Upper lobe of left lung (tissue), 6 donors: ENCODE measurements at places on chromosomes 1 and 21.

DNA sequence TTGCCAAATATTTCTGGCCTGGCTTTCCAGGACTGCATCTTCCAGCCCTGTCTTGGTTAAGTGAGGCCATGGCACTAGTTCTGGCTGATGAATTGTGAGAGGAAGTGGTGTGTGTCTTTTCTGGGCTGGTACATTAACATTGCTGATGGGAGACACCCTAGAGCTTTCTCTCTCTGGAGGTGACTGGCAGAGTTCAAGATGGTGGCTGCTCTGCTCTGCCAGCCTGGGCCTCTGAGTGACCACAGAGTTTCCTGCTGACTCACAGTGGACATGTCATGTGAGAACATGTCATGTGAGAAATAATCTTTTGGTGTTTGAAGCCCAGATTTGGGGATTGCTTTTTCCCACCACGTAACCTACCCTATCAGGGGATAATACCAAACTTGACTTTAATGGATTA is 218.0 kb upstream of the KIAA0040 start:
- H3K27ac ChIP-seq, result no peak overlapping the region
- no peaks in the 10 kb centered on the region for H3K4me1 ChIP-seq
- no peaks in the 10 kb centered on the region for H3K27me3 ChIP-seq
- DNase-seq, result no peak

GRCh38 chr1:19055701-19056100 is 99.2 kb upstream of the IFFO2 start:
- no peak for DNase-seq
- H3K27me3 ChIP-seq, result no peaks in the 10 kb centered on the region
- no peak overlapping the region for H3K27ac ChIP-seq
- H3K4me1 ChIP-seq, result peaks cover 7% of the 10 kb centered on the region

- H3K27ac ChIP-seq, result no peak overlapping the region
- H3K4me3 ChIP-seq, result no peak overlapping the region
- H3K27me3 ChIP-seq, result no peaks in the 10 kb centered on the region
- H3K36me3 ChIP-seq, result no peaks in the 10 kb centered on the region
- peaks cover 33% of the 10 kb centered on the region for H3K4me1 ChIP-seq
Observed at GRCh38 chr1:228801068-228801467, 65.8 kb downstream of the RHOU start.

GRCh38 chr1:8985915-8986813 is 40.1 kb downstream of the SLC2A7 start:
- H3K36me3 ChIP-seq, result no peaks in the 10 kb centered on the region
- H3K27me3 ChIP-seq, result no peaks in the 10 kb centered on the region
- H3K4me3 ChIP-seq, result no peak overlapping the region
- peaks cover 16% of the 10 kb centered on the region for H3K4me1 ChIP-seq
- H3K27ac ChIP-seq, result no peak overlapping the region

DNA sequence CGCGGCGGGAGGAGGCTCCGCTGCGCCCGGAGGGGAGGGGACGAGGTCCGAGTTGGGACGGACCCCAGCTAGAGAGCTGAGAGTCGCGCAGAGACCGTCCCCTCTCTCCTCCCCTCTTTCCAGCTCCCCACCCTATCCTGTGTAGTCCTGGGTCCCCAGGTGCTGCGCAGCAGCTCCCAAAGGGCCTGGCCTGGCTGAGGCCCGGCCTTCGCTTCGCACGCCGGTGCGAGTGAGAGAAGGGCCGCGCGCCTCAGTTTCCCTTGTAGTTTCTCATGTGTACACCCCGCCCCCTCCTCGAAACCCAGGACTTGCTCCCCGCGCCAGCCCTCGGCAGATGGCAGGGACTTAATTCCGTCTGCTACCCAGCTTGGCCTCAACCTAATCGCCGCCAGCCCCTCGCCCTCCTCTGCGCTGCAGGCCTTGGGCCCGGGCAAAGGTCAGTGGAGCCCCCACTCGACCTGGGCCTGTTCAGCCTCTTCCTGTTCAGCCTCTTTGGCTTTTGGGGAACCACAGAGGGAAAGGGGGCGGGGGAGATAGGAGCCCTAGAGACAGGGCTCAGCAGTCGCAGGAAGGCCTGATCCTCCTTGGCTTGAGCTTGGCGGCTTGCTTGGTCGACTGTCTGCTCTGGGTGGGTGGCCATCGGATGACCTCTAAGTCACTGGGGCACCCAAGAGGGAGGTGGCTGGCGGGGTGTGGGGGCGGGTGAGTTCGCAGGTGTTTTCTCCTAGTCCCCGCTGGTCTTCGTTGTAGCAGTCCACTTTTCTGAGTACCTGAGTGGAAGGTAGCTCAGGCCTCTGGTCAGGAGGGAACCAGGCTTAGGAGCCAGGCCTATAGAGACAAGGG is 1.0 kb downstream of the ZNF687 start:
- H3K4me1 ChIP-seq, result peaks cover 16% of the 10 kb centered on the region
- peaks cover 13% of the 10 kb centered on the region for H3K36me3 ChIP-seq
- H3K27me3 ChIP-seq, result no peaks in the 10 kb centered on the region
- peak overlapping the region; percentile 98 for H3K27ac ChIP-seq

DNA sequence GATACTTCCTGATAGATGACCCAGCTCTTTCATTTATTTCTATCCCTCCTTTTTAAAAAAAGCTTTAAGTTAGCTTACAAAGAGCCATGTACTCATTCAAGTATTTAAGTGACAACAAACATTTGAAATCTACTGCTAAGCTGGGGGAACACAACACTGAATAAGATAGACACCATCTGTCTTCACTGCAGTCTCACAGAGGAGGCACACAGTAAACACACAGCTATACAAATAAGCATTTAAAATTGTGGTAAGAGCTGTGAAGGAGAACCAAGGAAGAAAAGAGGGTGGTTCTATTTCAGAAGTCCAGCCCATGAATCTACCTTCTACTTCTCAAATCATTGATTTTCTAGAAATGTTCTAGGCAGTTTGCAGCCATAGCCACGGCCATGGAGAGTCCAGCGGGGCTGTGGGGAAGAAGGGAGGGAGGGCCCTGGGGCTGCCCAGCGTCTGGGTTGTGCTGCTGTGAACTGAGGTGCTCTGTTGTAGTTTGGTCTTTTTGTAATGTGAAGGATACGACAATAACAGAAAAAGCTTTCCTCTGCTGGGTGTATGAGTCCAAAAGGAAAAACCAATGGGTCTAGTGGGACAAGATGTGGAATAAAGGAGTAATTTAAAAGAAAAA is 28.2 kb downstream of the PRDM2 start:
- no peaks in the 10 kb centered on the region for H3K27me3 ChIP-seq
- no peak overlapping the region for H3K4me3 ChIP-seq
- no peak for DNase-seq
- no peak overlapping the region for H3K27ac ChIP-seq

GRCh38 chr1:77484334-77484733 is 198.1 kb downstream of the ZZZ3 start:
- H3K4me1 ChIP-seq, result no peaks in the 10 kb centered on the region
- H3K4me3 ChIP-seq, result no peak overlapping the region
- no peaks in the 10 kb centered on the region for H3K27me3 ChIP-seq
- H3K27ac ChIP-seq, result no peak overlapping the region
- no peaks in the 10 kb centered on the region for H3K36me3 ChIP-seq
- no peak for DNase-seq

GRCh38 chr1:69328186-69328585 is 239.5 kb upstream of the LRRC7 start:
- H3K27ac ChIP-seq, result no peak overlapping the region
- no peak overlapping the region for H3K4me3 ChIP-seq
- no peak for DNase-seq
- H3K36me3 ChIP-seq, result no peaks in the 10 kb centered on the region
- H3K4me1 ChIP-seq, result no peaks in the 10 kb centered on the region
- no peaks in the 10 kb centered on the region for H3K27me3 ChIP-seq

DNA sequence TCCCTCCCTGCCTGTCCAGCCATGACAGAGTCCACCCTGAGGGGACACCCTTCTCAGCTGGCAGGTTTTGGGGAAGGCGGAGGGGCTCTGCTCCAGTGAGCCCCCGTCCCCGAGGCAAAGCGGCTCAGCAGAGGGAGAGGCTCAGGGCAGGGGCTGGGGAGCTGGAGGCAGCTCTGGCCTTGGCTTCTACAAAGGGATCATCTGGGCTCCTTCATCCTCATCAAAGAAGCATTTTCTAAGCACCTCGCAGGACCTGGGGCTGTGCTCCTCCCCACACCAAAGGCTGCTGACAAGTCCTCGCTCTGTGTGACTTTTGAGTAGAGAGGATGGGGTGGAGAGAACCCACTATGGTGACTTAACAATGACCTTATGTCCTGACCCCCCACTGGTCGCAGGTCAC is 21.0 kb upstream of the CLSTN1 start:
- H3K36me3 ChIP-seq, result peaks cover 3% of the 10 kb centered on the region
- no peaks in the 10 kb centered on the region for H3K27me3 ChIP-seq
- no peak overlapping the region for H3K4me3 ChIP-seq

- no peak overlapping the region for H3K27ac ChIP-seq
- H3K4me1 ChIP-seq, result peaks cover 7% of the 10 kb centered on the region
- H3K27me3 ChIP-seq, result no peaks in the 10 kb centered on the region
Observed at GRCh38 chr1:61293197-61293596, 210.8 kb downstream of the NFIA start.

DNA sequence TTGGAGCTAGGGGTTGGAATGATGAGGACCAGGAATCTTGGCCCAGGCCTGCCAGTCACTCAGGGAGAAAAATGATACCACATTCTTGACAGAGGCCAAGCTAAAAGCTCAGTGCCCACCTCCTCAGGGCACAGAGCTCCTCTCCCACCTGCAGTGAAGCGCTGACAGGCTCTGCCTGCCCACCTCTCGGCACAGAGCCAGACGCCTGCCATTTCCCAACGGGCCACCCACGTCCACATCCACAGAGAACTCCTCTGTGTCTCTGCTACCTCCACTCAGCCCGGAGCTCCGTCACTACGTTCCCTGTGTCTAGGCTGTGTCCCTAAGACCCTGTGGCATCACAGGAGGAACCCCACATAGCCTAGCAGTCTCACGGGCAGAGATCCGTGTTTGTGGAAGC is 60.8 kb downstream of the MRPL37 start:
- no peak overlapping the region for H3K27ac ChIP-seq
- peaks cover 5% of the 10 kb centered on the region for H3K36me3 ChIP-seq

DNA sequence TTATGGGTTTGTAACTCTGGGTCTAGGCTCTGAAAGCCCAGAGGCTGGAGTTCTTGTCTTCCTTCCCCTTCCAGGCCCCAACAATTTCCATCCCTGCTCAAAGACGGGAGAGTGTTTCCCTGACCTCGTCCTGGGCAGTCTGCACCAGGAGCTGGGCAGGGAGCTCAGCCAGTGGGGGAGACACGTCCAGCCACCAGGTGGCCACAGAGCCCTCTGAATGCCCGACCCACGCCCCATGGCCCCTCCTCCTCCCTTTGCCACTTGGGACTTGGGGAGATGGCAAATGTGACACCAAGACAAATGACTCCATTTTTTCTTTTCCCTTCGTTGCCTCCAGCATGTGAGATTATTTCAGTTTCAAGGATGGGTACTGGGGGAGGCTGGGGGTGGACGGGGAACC is 159.9 kb upstream of the AJAP1 start:
- H3K36me3 ChIP-seq, result no peaks in the 10 kb centered on the region
- H3K27ac ChIP-seq, result no peak overlapping the region
- DNase-seq, result no peak
- no peaks in the 10 kb centered on the region for H3K4me1 ChIP-seq
- H3K27me3 ChIP-seq, result no peaks in the 10 kb centered on the region

DNA sequence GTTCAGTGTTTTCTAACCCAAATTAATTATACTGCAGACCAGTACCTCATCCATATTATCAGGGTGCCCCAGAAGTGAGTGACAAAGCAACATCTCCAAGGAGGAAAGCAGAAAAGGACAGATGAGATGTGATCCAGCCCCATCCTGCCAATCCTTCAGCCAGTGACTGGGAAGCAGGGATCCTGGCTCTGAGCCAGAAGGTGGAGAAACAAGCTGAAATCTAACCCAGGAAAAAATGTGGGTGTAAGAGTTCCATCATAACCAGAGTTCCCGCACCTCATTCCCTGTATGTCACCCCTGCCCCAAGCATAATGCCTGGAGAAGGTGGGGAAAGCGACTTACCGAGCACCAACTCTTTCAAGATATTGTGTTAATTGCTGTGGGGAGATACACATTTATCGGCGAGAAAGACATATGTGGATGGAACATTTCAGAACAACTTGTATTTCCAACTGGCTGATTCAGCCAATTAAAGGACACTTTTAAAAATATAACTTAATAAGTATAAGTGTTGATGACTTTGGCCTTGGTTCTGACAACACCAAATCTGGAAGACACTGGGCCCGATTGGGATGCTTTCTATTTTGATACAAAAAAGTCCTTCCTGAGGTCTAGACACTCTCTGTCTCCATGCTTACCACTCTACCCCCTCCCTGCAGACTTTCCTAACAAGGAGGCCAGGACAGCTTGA is 14.9 kb downstream of the PLEKHA6 start:
- peaks cover 9% of the 10 kb centered on the region for H3K4me1 ChIP-seq
- H3K4me3 ChIP-seq, result no peak overlapping the region
- no peaks in the 10 kb centered on the region for H3K36me3 ChIP-seq

DNA sequence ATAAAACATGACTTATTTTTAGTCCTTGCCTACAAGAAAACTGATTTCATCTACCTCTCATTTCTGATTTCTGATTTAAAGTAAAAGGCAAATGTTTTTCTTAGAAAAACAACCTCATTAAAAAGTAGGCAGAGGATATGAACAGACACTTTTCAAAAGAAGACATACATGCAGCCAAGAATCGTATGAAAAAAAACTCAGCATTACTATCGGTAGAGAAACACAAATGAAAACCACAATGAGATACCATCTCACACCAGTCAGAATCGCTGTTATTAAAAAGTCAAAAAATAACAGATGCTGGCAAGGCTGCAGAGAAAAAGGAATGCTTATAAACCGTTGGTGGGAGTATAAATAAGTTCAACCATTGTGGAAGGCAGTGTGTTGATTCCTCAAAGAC is 16.2 kb downstream of the ODR4 start:
- H3K27ac ChIP-seq, result no peak overlapping the region
- DNase-seq, result no peak
- H3K4me1 ChIP-seq, result no peaks in the 10 kb centered on the region
- peaks cover 26% of the 10 kb centered on the region for H3K36me3 ChIP-seq
- H3K4me3 ChIP-seq, result no peak overlapping the region

GRCh38 chr21:20013851-20014250 is 984.4 kb upstream of the NCAM2 start:
- H3K27me3 ChIP-seq, result no peaks in the 10 kb centered on the region
- no peak overlapping the region for H3K4me3 ChIP-seq
- no peaks in the 10 kb centered on the region for H3K36me3 ChIP-seq
- H3K27ac ChIP-seq, result no peak overlapping the region
- H3K4me1 ChIP-seq, result no peaks in the 10 kb centered on the region
- no peak for DNase-seq

GRCh38 chr21:27596196-27596595 is 629.3 kb upstream of the ADAMTS5 start:
- no peaks in the 10 kb centered on the region for H3K36me3 ChIP-seq
- no peaks in the 10 kb centered on the region for H3K4me1 ChIP-seq
- H3K27ac ChIP-seq, result no peak overlapping the region
- no peaks in the 10 kb centered on the region for H3K27me3 ChIP-seq
- H3K4me3 ChIP-seq, result no peak overlapping the region

- H3K27ac ChIP-seq, result no peak overlapping the region
- no peak overlapping the region for H3K4me3 ChIP-seq
- H3K27me3 ChIP-seq, result peaks cover 3% of the 10 kb centered on the region
Observed at GRCh38 chr1:1291548-1292441, 11.6 kb downstream of the SCNN1D start.

- DNase-seq, result no peak
- H3K4me1 ChIP-seq, result no peaks in the 10 kb centered on the region
- H3K4me3 ChIP-seq, result no peak overlapping the region
- no peak overlapping the region for H3K27ac ChIP-seq
- H3K36me3 ChIP-seq, result no peaks in the 10 kb centered on the region
Observed at GRCh38 chr1:228870041-228870713, 134.9 kb downstream of the RHOU start.
